SW480 (cell line): ENCODE measurements at places on chromosomes 2 and 18.

DNA sequence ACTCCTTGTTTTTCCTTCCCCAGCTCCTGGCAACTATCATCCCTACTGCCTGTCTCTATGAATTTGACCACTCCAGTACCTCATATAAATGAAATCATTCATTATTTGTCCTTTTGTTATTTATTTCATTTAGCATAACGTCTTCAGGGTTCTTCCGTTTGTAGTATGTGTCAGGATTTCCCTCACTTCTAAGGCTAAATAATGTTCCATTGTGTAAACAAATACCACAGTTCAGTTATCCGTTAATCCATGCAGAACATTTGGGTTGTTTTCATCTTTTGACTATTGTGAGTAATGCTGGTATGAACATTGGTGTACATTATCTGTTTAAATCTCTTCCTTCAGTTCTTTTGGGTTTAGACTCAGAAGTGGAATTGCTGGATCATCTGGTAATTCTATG is 18.8 kb downstream of the DYNC2LI1 start:
- DNase-seq = no peak

DNA sequence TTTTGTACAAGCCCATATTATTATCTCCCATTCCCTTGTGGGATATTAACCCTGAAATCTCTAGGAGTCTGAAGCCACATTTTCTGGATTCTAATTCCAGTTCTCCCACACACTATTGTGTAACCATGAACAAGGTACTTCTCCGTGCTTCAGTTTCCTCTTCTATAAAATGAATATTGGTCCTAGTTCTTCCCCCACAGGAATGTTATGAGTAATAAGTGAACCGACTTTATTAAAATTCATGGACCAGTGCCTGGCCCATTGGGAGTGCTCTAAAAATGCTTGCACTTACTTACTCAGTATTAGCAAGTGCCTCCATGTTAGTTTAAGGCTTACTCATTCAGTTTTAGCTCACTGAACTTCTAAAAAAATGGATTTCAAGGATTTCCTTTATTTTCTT is 1.4 kb upstream of the ACMSD start:
- DNase-seq = peak; percentile 45

DNA sequence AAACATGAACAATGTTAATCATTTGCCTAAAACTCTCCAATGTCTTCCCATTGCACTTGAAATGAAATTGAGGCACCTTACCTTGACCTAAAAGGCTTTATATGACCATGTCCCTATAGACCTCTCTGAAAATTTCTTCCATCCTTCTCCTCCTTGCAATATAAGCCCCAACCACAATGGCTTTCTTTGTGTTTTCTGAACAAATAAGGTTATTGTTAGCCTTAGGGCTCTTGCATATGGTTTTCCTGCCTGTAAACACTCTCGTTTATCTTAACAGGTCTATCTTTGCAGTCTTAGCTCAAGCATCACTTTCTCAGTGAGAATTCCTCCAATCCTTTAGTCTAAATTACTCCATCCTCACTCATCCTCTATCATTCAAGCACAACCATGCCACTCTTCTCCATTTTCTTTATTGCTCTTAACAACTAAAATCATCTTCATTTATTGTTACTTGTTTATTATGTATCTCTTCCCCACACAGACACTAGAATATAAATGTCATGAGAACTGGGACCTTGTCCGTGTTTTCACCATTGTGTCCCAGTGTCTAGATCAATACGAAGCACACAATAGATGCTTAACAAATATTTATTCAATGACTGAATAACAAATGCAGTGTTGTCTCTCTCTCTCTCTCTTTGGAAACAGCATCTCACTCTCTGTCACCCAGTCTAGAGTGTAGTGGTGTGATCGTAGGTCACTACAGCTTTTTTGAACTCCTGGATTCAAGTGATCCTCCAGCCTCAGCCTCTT is 129.3 kb downstream of the RDH14 start:
- no peak for DNase-seq

DNA sequence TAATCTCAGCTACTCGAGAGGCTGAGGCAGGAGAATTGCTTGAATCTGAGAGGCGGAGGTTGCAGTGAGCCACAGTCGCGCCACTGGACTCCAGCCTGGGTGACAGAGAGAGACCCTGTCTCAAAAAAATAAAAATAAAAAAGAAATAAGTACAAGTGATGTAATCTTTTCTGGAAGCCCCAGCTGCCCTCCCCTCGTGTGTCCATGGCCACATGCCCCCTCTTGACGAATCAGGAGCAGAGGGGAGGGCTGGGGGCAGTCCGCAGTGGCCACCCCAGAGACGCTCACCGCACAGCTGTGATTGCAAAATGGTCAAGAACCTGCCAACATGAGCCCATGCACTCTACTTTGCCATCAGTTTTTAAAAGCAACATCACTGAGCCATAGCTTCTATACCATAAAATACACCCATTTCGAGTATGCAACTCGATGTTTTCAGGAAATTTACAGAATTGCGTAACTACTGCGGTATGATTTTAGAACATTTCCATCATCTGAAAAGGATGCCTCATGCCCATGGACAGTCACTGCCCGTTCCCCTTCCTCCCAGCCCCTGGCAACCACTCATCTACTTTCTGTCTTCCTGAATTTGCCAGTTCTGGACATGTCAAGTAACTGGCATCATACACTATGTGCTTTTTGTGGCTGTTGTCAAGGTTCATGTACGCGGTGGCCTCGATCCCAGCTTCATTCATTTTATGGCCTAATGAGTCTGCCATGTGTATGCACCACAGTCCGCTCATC is 88.1 kb downstream of the NDUFA10 start:
- DNase-seq = no peak

DNA sequence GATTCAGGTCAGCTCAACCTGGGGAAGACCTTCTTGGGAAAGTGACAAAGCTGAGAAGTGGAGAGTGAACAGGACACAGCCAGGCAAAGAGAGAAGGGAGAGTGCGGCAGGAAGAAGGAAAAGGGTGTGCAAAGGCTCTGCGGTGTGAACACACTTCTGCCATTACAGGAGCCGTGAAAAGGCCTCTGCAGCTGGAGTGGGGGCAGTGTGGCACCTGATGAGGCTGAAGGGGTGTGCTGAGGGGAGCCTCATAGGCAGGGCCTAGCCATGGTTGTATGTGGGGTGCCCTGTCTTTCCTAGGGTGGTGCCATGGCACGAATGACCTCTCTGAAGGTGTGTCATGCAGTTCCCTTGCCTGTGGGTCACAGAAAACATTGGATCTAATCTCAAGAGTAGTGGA is 347.6 kb downstream of the CYRIA start:
- no peak for DNase-seq

DNA sequence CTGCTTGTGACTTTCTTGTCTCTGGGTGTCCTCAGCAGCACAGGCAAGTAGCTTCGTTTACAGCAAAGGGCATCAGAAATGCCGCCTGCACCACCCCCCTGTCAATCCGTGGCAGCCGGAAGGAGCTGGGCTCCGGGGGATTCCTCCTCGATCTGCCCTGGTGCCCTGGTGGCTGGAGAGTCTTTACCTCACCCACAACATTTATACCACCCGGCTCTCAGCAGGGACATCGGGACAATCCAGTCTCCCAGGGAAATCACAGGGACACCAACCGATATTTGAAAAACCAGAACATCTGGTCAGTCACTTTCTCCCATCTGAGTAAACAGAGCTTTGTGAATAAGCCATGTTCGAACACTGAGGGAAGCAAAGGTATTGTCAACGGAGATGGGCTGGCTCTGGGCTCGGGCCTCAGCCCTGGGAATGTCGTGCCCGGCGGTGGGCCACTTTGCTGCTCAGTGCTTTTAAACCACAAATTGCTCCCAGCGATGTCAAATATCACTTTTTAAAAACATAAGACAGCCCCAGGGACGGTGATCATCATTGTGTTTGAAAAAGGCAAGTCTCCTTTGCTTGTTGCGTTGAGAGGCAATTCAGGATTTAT is 210.0 kb upstream of the SALL3 start:
- no peak for DNase-seq

- no peak for DNase-seq
Observed at GRCh38 chr2:12240206-12240605, 476.5 kb upstream of the TRIB2 start.

DNA sequence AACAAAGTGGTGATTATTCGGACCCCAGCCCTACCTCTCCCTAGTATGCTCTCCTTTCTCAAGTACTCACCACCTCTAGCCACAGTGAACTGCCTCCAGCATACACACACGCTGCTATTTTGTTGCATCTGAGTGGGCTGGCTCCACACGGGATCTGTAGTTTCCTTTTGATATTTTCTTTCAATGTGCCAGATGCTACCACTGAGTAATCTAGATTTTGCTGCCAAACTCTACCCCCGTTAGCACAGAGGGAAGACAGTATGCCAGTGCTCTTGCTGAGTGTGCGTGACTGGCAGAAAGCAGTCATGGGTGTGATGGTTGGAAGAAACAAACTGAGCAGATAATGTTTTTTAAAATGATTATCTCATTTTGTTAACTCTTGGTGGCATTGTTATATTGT is 11.6 kb downstream of the CFLAR start:
- no peak for DNase-seq

DNA sequence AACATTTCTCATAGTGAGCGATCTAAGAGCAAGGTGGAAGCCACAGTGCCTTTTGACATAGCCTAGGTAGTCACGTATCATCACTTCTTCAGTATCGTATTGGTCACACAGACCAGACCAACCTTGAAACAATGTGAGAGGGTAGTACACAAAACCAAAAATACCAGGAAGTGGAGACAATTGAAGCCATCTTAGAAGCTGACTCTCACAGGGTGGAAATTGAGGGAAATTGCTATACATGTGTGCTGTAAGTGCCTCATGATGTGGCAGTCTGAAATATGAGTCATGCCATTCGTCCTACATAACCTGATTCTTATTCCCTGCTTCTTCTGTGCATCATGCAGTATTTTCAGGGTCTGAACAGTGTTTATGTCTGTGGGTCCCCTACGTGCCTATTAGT is 62.3 kb upstream of the STON1 start:
- DNase-seq = no peak

DNA sequence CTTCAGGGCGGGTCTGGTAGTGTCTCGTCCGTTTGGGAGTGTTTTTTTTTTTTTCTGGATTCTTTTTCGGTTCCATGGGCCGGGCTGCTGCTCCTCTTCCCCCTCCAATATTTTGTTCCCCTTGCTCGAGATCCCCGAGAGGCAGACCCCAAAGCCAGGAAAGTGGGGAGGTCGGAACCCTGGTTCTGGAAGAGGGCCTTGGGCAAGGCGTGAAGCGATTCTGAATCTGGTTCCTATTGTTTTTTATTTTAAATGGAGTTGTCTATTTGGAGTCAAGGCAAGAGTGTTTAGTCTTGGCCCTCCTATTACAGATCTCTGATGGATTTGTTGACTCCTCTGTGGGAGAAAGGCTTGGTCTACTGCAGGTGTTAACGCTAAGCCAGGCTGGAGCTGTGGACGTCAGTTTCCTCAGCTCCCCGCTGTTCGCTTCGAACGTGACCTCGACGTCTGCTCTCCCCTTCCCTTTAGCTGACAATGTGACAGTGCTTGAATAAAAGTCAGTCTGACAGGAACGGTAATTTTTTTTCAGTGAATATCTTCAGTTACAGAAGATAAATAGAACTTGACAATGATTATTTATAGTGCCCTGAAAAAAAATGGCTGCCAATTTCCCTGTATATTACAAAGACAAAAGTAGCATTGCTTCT is 683 bp upstream of the DNAJC27 start:
- peak; percentile 85 for DNase-seq

GRCh38 chr2:108579623-108580022 is 45.4 kb downstream of the LIMS1 start:
- no peak for DNase-seq

DNA sequence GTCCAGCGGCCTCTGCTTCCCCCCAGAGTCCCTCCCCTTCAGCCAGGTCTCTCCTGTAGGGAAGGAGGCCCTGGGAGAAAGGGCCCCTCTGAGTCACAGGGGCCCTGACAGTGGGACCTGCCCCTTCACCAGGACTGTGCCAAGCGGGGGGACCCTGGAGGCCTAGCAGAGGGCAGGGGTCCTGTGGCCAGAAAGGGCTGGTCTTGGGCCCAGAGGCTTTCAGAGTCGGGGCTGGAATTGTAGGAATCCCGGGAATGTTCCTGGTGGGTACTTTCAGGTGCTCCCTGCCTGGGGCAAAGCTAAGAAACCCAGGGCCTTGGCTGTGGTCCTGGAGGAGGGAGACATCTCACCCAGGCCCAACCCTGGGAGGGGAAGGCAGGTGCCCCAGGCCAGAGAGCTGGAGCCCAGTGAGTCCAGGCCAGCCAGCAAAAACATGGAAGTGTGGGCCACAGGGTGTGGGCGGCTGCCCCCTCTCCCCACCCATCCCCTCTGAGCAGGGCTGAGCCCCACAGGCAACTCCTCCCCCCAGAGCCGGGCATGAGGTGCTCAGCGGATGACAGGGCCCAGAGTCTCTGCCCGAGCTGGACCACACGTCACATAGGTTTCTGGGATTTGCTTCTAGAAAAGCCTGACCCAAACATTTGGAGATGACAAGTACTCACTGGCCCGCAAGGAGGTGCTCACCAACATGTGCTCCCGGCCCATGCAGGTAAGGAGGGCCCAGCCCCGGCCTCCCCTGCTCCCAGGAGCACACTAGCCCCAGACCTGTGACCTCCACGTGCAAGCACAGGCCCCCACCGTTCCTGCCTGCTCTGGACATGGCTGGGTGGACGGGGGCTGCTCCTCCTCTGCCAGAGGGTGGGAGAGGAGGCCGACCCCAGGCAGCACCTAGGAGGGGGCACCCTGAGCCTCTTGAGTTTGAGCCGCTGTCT is 48.2 kb upstream of the ALPP start:
- no peak for DNase-seq

GRCh38 chr2:191703079-191703725 is 25.3 kb downstream of the NABP1 start:
- no peak for DNase-seq

DNA sequence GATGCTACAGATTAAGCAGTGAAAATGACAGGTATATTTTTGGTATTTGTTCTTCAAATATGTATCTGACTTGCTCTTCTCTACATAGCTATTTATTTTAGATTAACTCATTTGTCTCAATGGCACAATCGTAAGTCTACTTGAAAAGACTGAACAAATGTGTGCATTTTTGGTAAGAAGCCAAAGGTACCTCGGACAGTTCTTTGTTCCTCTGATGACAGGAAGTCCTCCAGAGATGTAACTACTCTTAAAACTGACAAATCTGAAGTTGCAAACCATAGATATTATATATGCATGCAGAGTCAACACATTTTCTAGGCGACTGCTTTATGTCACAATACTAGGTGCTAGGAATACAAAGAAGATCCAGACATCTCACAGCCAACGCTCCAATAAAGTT is 36.7 kb downstream of the NDUFAF7 start:
- DNase-seq = no peak

- no peak for DNase-seq
Observed at GRCh38 chr18:377088-377487, 109.2 kb upstream of the THOC1 start.
